ENCODE measurements at places on chromosomes 7 and 10.

- no peak for DNase-seq
Measured at GRCh38 chr7:81415181-81415580, 354.7 kb downstream of the HGF start.

DNA sequence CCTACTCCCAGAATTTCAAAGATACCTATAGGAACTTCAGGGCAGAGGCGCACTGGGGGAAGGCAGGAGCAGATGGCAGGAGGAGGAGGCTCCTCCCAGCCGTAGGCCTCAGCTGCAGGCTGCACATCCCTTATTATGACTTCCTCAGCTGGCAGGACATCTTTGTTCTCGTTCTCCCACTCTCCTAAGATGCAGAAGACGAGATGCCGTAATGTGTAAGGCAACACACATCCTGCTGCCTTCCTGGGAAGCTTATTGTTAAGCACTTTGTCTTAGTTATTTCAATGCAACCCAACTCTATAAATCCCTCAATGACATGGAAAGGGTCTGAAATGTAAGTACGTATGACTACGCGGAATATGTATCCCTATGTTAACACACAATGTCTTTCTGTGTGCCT lies 599.8 kb upstream of the MGMT start:
- DNase-seq: no peak

DNA sequence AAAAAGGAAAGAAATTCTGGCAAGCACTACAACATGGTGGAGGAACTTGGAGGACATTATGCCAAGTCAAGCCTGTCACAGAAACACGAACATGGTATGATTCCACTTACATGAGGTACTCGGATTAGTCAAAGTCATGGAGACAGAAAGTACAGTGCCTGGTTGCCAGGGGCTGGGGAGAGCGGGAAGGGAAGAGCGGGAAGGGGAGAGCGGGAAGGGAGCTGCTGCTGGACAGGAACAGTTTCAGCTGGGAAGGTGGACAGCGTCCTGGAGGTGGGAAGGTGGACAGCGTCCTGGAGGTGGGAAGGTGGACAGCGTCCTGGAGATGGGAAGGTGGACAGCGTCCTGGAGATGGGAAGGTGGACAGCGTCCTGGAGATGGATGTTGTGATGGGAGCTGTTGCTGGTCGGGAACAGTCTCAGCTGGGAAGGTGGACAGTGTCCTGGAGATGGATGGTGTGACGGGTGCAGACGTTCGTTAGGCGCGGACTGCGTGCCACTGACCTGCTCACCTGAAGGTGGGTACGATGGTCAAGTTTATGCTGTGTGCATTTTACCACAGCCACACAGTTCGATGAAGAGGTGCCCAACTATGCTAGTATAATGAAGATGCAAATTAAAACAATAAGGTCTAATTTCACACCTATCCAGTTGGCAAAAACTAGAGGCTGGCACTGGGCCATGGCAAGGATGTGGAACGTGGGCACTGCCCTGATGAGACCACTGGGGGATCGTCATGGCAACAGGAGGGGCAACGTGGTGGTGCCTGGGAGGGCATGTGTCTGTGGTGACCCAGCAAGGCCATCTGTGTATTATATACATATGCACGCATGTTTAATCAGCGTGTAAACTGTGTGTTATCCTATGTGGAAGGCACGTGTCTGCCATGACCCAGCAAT lies 103.8 kb downstream of the NKX6-2 start:
- DNase-seq: no peak

GRCh38 chr7:22351329-22351692 lies 5.6 kb downstream of the RAPGEF5 start:
- no peak for DNase-seq

DNA sequence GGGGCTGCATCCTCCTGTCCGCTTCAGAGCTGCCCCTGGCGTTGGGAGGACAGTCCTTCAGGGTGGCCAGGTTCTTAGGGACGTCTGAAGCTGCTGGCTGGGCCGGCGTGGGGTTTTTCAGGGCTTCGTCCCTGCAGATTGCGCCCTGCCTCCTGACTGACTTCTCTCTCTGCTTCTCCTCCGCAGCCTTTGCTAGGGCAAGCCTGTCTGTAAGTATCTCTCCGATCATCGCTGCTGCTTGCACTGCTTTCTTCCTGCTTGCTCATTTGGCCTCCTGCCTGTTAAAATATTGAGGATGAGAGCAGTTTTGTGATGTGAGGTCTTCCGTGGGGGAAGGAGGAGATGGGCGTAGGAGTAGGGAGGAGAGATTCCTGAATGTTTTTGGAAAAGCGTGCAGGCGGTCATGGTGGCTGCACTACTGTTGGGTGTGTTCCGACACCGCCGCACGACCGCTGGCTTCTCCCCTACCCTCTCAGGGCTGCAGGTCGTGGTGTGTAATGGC lies 25.3 kb downstream of the PFKFB3 start:
- DNase-seq: no peak

- no peak for DNase-seq
Measured at GRCh38 chr10:117273980-117274379, 33.1 kb downstream of the SLC18A2 start.

DNA sequence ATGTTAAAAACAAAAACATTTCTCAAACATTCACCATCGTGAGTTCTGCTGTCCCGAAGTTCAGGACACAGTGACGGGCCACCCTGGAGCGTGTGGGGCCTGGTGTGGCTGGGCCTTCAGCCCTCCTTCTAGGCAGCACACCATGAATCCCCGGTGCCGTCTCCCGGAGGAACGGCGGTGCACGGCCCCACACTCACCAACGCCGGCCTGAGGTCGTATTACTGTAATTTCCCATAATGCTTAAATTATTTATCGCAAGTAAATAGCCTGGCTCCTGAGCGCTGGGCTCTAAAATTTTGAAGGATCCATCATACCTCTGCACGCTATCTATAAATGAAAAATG lies 1.4 kb downstream of the STK32C start:
- DNase-seq: no peak

- no peak for DNase-seq
Measured at GRCh38 chr10:105797234-105797890, 1156.3 kb downstream of the SORCS3 start.

- no peak for DNase-seq
Measured at GRCh38 chr7:156673454-156673853, 32.9 kb downstream of the RNF32 start.

GRCh38 chr10:72334825-72335393 lies 19.8 kb downstream of the DNAJB12 start:
- peak; percentile 42 for DNase-seq

DNA sequence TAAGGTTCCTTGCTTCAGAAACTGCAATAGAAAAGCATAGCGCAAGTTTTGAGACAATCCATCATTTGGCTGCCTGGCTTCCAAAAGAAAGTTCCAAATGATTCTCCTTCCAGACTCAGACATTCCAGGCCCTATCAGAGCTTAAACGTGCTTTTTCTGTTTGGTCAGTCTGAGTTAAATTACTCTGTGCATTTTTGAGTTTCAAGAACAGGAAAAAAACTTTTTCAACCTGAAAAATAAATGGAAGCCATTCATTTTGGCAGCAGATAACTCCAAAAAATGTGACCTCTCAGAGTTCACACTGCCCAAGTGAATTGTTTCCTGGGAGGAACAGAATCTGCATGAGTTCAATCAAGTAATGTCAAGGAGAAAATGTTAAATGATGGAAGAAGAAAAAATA lies 354.2 kb downstream of the CXCL12 start:
- DNase-seq: no peak

DNA sequence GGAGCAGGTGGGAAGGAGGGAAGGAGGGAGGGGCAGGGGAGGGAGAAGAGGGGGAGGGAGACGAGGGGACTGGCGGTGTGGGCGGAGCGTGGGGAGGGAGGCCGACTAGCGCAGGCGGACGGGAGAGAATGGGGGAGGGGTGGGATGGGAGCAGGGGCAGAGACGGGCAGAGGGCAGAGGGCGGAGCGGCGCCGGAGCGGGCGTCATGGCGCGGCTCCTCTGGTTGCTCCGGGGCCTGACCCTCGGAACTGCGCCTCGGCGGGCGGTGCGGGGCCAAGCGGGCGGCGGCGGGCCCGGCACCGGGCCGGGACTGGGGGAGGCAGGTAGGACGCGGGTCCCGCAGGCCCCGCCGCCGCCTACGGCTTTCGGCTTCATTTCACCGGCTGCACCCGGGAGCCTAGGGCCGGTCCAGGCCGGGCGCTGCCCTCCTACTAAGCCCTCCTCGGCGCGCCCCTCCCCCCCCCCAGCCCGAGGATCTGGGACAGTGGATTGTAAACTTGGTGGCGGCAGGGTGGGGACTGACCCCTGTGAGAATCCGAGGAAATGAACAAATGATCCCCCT lies at the start of gene MSRB2:
Gene MSRB2 (plus strand): TSS at position 176 of the 562 bp plus-strand sequence. CDS start 30 bp downstream, at position 206.
- peak; percentile 20 for DNase-seq

- DNase-seq: no peak
Measured at GRCh38 chr10:19817231-19817933, 1.1 kb downstream of the PLXDC2 start.

DNA sequence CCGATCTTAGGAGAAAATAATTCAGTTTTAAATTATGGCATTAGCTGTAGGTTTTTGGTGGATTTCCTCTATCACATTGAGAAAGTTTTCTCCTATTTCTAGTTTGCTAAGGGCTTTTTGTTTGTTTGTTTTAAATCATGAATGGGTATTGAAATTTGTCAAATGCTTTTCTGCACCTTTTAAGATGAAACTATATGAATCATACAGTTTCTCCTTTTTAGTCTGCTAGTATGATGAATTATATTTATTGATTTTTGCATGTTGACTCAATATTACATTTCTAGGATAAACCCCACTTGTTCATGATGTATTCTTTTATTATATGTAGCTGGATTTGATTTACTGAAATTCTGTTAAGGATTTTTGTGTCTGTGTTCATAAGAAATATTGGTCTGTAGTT lies 70.3 kb upstream of the PIP4K2A start:
- no peak for DNase-seq

- no peak for DNase-seq
Measured at GRCh38 chr10:77156406-77156879, 481.2 kb downstream of the KCNMA1 start.

DNA sequence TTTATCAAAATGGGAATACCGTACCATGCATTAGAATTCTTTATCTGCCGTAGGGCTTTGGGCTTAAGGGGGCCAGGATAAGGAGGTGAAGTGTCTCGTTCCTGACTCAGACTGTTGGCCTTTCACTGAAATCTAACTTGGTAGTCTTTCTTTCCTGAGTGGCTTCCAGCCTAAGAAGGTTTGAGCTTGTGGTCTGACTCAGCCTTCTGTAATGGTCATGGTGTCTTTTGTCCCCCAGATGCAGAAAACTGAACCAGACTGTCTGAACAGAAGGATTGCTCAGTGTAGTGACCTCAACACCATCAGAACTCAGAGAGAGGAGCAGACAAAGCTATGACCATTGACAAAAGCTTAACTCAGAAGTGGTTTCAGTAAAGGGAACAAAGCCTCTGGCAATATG lies 39.5 kb downstream of the WNT2 start:
- DNase-seq: no peak

GRCh38 chr7:6577369-6578113 lies at the start of gene ZDHHC4:
TSS of gene ZDHHC4 (plus strand) at chr7:6577454. CDS start at chr7:6580562, 3,108 bp downstream.
- DNase-seq: peak; percentile 66

GRCh38 chr10:98563811-98564210 lies 117.1 kb upstream of the HPS1 start:
- no peak for DNase-seq

DNA sequence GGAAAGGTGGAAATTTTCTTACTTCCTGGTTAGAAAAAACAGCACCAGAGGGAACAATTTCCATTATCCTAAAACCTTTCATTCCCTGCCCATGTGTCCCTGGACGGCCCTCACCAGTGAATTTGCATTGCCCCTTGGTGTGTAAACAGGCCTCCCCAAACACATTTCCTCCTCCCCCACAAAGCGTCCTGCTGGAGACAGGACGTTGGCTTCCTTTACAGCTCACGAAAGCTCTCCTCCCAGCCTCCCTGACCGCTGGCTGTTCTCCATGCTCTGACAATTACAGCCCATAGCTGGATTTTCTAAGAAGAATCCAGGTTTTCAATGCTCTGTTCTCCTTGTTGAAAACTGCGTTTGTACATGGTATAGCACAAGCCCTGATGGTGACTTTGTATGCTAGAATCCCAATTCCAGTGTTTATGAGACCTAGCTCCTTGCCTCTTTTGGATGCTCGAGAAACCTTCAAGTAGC lies 724.2 kb upstream of the CELF2 start:
- no peak for DNase-seq

GRCh38 chr10:69716711-69717560 lies 84.8 kb upstream of the COL13A1 start:
- no peak for DNase-seq

DNA sequence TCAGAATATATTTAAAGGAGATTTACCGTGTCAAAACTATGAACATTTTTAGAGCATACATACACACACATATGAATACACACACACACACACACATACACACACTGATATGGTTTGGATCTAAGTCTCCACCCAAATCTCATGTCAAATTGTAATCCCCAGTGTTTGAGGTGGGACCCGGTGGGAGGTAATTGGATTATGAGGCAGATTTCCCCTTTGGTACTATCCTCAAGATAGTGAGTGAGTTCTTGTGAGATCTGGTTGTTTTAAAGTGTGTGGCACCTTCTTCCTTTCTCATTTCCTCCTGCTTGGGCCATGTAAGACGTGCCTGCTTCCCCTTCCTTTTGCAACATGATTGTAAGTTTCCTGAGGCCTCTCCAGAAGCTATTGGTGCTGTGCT lies 515.0 kb upstream of the ZMIZ1 start:
- DNase-seq: no peak

DNA sequence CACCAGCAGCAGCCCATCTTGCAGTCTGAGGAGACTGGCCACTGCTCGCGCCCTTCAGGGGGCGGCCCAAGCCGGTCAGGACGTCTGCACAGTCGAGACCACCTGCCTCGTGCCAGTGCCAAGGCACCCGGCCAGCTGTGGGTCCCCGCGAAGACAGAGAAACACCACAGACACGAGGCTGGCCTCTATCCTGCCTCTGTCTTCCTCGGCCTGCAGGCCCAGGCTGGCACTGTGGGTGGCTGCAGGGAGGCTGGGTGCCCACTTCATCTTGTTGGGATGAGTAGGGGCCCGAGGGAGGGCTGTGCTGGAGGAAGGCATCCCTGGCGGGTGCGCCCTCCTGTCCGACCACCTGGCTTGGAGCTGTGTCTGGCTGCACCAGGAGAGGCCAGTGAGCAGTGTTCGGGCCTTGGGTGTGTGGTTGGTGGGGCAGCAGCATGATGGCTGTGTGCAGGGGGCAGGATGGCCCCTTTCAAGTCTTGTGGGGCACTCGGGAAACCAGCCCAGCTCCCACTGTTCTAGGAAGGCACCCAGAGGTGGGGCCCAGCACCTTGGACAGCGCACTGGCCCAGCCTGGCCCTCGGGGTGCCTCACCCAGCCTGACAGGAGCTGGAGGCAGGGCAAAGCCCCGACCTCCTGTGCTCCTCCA lies 7.3 kb downstream of the DPYSL4 start:
- DNase-seq: no peak

GRCh38 chr7:88842201-88842600 lies 46.7 kb upstream of the TEX47 start:
- DNase-seq: no peak

GRCh38 chr7:98713165-98713810 lies 96.2 kb downstream of the NPTX2 start:
- no peak for DNase-seq

GRCh38 chr7:75064801-75065200 lies 8.8 kb downstream of the RCC1L start:
- DNase-seq: no peak
